ENCODE measurements at places on chromosomes 11 and 22.

GRCh38 chr11:117908109-117908895, 20.9 kb downstream of the TMPRSS13 start:
- DNase-seq, result no peak

DNA sequence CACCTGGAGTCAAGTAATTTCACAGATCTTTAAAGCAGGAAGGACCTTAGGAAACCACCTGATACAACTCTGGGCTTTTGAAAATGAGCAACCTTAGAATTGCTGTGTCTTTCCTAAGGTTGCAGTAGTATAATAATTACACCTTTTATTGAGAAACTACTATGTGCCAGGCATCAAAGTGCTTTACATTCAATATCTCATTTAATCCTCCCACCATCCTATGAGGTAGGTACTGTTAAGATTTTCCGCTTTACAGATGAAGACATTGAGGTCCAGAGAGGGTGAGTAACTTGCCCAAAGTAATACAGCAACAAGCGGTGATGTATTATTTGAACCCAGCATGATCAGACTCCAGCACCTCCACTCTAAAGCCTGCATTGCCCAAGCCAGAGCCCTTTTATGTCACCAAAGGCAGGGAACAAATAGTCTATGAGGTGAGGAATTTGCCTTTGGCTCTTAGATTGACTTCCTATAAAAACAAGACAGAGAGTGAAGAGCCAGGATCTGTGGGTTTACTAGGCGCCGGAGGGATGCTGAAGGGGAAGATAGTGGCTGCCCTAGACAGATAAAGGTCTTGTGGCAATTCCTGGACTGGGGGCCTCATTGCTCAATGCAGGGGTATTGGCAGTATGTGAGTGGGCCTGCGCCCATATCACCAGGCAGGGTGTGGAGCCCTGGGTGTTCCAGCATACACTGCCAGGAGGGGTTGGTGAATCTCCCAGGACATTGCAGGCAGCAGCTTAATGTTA, 157.1 kb downstream of the FBXO7 start:
- DNase-seq, result no peak

- no peak for DNase-seq
These were observed 804.6 kb upstream of the RAG2 start for GRCh38 chr11:37402663-37403062.

- no peak for DNase-seq
These were observed at the start of gene CASP1 for GRCh38 chr11:105034813-105035620. CASP1 (minus strand) TSS chr11:105035144; CDS start chr11:105035113, 31 bp downstream.

DNA sequence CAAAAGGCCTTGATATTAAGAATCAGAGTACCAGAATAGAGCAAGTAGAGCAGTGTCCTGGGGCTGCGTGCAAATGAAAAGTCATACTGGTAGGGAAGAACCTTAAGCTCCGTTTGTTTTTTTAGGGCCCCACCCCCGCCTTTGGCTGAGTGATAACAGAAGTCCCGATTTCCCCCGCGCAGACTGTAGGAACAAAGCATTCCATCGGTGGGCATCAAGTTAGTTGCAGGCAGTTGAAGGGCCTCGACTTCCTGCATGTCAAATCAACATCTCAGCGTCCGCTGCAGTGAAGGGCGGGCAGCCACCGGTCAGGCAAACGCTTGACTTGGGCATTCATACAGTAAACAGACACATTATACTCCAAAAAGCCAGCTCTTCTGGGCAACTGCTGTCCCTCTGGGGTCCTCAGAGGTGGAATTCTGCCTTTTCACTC, 11.7 kb downstream of the LRP4 start:
- no peak for DNase-seq

DNA sequence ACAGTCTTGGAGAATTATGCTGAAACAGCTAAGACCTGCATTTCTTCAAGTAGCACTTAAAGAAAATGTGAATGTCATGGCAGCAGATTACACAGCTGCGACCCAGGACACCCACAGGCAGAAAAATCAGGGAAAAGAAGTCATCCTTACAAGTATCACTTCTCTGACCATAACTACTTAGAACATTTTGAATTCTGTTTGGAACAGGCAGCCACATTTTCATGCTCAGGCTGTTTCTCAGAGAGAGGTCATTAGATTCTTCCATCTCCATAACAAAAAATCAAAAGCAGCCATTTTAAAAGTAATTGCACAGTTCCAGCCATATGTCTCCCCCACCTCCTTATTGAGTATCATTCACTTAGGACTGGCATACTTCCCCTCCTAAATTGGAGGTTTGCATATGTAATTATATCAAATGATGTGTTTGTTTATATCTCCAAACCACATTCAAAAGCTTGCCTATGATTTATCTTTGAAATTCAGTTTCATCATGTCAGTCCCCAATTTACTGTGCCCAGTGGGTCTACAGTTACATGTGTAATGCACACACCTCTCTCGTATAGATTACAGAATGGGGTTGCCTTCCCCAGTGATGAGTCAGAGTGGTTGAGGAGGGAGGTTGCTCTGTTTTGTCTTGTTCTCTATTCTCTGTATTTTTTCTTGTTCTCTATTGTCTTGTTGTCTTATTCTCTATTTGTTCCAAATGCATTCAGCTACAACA, 276.5 kb upstream of the MTNR1B start:
- no peak for DNase-seq

DNA sequence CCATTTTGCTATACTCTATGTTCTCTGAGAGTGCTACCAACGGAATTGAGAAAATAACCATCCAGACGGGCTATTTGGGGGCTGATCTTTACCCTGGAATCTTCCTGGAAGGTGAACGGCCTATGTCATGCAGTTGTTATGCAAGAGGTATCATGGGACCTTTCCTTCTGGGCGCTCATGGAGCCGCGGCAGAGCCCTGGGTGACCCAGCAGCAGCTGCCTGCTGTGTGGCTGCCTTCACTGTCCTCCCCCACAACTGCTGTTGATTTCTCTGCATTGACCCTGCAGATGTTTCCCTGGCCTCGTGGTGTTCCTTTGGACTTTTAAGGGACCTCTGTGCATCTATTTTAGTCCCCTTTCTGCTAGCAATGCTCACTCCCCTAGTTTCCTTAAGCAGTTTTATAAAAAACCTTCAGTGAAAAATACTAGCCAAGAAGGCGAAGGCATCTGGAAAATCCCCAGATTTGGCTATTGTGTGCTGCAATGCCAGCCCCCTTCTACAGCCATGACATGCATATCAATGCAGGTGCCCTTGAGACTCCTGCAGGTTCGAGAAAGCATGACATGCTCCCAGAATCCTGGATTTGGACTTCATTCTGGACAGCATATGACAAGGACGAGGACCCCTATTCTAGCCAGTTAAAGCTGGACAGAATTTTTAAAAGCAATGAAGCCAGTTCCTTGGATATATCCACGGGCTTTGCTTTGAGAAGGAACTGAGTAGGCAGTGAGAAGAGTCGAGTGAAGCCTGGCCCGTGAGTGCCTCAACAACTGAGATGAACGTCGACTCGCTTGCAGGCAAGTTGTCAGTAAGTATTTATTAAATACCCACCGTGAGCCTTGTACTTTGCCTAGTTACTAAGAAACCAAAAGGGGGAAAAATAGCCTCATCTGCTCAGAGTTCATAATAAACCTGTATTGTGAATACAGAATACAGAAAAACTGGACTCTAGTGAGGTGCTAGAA, at the start of gene SLC25A18:
Gene SLC25A18, plus strand, starts transcription at position 593 of the 965 bp plus-strand sequence. CDS start 16,447 bp downstream, outside the sequence.
- no peak for DNase-seq

Measured in T-helper 1 cell (primary cell).